Osteoblast (primary cell): ENCODE measurements at places on chromosomes 2 and 18. TPM values are rescaled to one million over a fixed set of nuclear protein-coding genes. Genes with fewer than 3 reads are reported as not detected.

The MAP3K19 gene
- total RNA-seq: not detected in 2 replicates

The ABCG5 gene
- total RNA-seq: not detected in 2 replicates

The LOXL3 gene
- total RNA-seq: 64.8 and 97.4 TPM in 2 replicates

The KIAA1328 gene
- 8.7 and 8.8 TPM in 2 replicates for total RNA-seq

The CIB4 gene
- not detected in 2 replicates for total RNA-seq

The RAPGEF4 gene
- total RNA-seq: 0.36 and 0.59 TPM in 2 replicates

The ANKRD53 gene
- total RNA-seq: 0.88 and 1.1 TPM in 2 replicates

The LIMS3 gene
- total RNA-seq: 3.2 and 7.2 TPM in 2 replicates
